NCI-H187 treated with DMSO at 0.1 percent for 48 hours (cell line): ENCODE measurements at places on chromosomes 11 and 22.

- DNase-seq = no peak
Observed at GRCh38 chr22:36702842-36703215, 723 bp downstream of the CACNG2 start.

- no peak for DNase-seq
Observed at GRCh38 chr11:75655605-75656004, 13.2 kb downstream of the MAP6 start.

DNA sequence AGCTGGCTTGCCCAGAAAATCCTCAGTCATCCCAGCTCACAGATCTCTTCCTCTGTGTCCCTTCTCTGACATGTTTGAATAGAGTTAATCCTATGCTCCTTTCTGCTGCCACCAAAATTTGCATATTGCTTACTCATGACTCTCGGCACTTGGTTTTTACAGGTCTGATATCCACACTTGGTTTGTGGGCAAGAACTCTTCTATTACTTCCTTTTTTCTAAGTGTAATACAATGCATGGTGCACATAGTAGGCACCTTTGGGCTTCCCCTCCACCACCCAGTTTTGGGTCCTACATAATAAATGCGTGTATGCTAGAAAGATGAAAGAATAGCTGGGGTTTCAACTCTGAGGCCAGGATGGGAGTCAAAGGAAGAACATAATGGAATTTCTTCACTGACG lies 69.7 kb upstream of the GRK3 start:
- no peak for DNase-seq

- no peak for DNase-seq
Observed at GRCh38 chr22:24510637-24511625, 15.8 kb downstream of the UPB1 start.

DNA sequence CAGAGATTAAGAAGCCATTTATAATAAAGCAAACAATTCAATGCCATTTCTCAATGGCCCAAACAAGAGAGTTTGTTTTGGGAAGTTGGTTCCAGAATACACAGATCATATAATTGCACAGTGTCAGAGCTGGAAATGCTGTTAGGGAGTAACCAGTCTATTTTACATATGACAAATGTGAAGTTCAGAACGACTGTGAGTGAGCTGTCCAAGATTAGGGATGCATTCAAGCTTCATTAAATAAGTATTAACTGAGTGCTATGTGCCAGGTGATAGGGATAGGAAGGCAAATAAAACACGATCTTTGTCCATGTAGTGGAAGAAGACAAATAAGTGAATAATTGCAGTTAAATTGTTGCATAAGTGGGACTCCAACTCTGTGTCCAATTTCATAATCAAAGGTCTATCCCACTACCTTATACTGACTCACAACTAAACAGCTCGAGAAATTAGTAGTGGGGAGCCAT lies 33.1 kb upstream of the PICALM start:
- DNase-seq = no peak

DNA sequence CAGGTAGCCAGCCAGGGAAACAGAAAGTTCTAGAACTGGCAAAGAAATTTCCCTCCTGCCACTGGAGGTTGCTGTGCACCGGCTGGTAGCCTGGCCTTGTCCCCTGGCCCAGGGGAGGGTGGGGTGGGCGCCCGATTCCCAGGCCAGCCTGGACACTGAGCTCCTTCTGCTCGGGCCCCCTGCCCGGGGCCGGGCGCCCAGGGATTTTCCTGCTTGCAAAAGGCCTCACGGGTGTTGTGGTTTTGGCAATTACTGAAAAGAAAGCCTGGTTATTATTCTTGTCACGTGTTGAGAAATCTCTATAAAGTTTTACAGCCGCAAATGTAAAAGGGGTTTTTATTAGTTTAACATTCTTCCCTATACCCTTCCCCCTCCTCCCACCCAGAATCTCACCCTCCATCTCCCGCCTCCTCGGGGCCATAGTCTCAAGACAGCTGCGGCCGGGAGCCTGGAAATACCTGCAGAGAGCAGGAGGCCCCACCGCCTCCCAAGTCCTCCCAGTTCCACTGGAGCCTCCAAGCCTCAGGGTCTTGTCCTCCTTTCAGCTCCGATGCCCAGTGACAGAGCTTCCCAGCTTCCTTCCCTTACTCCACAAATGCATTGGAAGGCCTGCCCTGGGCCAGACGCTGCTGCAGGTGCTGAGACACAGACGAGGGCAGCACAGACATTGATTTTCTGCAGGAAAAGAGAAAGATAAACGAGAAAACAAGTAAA lies 1515.6 kb downstream of the TBC1D22A start:
- DNase-seq = no peak

- DNase-seq = no peak
Observed at GRCh38 chr11:10588904-10589303, 20.4 kb upstream of the LYVE1 start.

- DNase-seq = no peak
Observed at GRCh38 chr11:75518771-75519653, 6.7 kb downstream of the GDPD5 start.

- DNase-seq = peak; percentile 98
Observed at GRCh38 chr11:12802418-12803085, 128.3 kb downstream of the TEAD1 start.

- DNase-seq = no peak
Observed at GRCh38 chr11:61075891-61076290, 26.4 kb upstream of the CD5 start.

- no peak for DNase-seq
Observed at GRCh38 chr11:87970762-87971161, 204.5 kb downstream of the RAB38 start.

GRCh38 chr22:45197606-45198462 lies 34.1 kb downstream of the NUP50 start:
- DNase-seq = no peak

- DNase-seq = no peak
Observed at GRCh38 chr22:37059876-37060449, 8.4 kb downstream of the KCTD17 start.

DNA sequence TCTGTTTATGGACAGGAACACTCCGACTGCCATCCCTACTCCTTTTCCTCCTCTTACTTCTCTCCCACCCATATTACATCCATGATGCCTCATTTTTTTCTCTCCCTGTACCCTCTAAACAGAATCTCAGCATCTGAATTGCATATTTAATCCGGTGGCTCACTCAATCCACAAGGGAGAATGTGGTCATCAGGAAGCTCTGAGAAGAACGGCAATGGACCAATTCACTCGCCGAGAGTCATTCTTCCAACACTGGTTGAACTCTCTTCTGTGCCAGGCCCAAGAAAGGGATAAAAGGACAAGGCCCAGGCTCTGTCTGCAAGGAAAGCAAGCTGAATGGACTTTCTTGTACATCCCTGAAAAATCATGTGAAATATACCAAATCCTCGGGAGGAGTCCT lies 15.9 kb downstream of the MAP6 start:
- no peak for DNase-seq

DNA sequence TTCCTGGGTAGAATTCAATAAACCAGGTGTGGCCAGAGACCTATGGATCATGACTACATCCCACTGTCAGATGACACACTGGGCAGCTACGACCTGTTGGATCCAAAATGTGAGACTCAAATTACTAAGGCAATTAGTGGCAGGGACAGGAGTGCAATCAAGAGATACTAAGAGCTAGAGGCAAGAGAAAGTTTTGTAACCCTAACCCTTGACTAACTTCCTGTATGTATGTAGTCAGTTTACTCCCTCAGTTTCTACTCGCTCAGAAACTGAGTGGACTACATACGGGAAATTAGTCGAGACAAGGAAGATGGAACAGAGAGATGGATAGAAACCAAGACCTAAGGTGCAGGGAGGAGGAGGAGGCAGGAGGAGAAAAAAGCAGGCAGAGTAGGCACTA lies 2.7 kb downstream of the CYB5R2 start:
- DNase-seq = no peak

DNA sequence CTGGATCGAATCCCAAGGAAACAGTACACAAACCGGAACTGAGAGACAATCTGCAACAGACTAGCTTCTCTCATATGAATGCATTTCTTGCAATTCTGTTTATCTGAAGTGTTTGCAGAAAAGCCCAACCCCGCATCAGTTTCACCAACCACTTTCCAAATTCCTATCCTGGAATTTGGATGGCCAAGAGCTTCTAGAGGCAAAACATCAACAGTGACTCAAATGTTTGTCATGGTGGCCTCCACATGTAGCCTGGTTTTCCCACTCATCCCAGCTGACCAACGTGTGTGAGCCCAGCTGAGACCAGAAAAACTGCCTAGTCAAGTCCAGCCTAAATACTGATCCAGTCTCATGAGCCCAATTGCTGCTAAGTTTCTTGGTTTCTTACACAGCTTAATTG lies 8.3 kb upstream of the MIEF1 start:
- DNase-seq = no peak

- no peak for DNase-seq
Observed at GRCh38 chr22:45551310-45552016, 48.8 kb downstream of the FBLN1 start.

DNA sequence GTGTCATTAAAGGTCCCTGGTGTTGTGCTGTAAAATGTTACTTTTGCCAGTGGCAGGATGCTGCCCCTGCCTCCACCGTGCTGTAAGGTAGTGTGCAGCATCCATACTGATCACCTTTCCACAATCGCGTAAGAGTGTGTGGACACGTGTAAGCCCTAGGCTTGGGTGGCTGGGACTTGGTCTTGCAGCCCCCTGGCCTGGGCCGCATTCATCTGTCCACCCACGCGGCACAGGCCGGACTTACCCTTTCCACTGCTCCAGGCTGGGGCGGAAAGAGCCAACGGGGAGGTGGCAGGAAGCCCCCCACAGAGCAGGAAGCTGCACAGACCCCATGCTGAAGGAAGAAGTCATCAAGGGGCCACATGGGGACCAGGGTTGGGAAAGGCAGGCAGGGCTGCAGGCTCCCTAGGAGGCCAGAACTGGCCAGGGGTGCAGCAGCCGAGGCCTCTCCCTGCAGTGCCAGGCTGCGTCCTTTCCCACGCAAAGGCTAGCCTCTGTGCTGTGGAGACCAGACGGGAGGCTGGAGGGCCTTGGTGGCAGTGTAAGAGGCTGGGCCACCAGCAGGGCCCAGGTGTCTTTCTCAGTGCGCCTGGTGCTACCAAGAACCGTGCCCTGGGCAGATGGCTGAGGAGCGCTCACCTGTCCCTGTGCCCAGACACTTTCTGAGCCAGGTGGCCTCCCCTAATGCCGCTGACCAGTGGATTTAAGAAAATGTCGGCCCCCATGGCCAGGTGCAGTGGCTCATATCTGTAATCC lies 11.7 kb upstream of the TMEM191C start:
- DNase-seq = no peak

DNA sequence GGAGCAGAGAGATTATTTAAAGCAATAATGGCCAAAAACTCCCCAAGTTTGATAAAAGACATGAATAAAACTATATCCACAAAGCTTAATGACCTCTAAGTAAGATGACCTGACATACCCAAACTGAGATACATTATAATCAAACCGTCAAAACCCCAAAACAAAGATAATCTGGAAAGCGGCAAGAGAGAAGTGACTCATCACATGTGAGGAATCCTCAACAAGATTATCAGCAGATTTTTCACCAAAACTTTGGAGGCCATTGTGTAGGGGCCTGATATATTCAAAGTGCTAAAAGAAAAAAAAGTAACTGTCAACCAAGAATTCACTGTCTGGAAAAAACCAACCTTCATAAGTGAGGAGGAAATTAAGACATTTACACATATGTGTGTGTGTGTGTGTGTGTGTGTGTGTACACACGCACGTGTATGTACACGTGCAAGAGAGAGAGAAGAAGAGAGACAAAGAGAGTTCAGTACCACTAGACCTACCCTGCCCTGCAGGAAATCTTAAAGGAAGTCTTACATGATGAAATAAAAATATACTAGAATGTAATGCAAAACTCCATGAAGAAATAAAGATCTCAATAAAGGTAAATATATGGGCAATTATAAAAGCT lies 752.4 kb downstream of the NELL1 start:
- DNase-seq = no peak

DNA sequence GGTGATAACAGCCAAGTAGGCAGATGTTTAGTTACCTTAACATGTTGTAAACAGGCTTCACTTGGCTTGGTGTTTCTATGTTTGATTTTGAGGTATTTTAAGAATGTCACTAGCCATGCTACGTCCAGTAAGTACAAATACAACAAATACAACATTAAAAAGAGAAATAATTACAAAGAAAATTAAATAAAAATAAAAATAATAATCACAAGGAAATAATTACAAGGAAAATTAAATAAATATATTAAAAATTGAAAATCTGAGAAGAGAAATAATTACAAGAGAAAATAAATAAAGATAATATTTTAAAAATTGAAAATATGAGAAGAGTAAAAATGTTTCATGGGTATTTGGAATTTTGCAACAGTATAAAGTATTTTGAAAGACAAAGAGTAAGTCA lies 103.9 kb downstream of the GUCY1A2 start:
- DNase-seq = no peak

- no peak for DNase-seq
Observed at GRCh38 chr11:57163160-57163868, 18.4 kb upstream of the LRRC55 start.

- no peak for DNase-seq
Observed at GRCh38 chr11:45741032-45741431, 63.9 kb upstream of the SLC35C1 start.

- no peak for DNase-seq
Observed at GRCh38 chr11:125286486-125286885, 121.9 kb downstream of the PKNOX2 start.

GRCh38 chr22:39234472-39234787 lies 10.4 kb downstream of the PDGFB start:
- DNase-seq = no peak

GRCh38 chr11:21635394-21636145 lies 557.3 kb upstream of the ANO5 start:
- no peak for DNase-seq

GRCh38 chr11:64357904-64358535 lies 942 bp upstream of the RPS6KA4 start:
- no peak for DNase-seq

DNA sequence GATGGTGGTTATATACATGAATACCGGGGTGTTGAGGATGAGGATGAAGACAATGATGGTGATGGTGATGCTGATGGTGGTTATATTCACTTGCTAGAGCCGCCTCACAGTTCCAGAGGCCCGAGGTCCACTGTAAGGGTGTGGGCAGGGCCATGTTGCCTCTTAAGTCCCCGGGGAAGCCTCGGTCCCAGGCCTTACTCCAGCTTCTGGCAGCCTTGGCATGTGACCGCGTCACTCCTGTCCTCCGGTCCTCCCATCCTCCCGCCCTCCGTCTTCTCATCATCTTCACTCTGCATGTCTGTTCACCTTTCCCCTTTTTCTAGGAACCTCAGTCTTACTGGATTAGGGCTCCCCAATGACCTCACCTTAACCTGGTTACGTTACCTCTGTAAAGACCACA lies 54.6 kb downstream of the IGLL1 start:
- no peak for DNase-seq

- DNase-seq = no peak
Observed at GRCh38 chr11:69155302-69156234, at the start of gene SMIM38. Gene SMIM38, plus strand, starts transcription at chr11:69155935. Its CDS starts 1,912 bp downstream, at chr11:69157847.

- DNase-seq = no peak
Observed at GRCh38 chr11:128627666-128628324, 40.4 kb upstream of the ETS1 start.
